ENCODE measurements at places on chromosomes 1 and 21.
A peak's percentile ranks its signal among the peaks of the same experiment; 100 is the strongest.

DNA sequence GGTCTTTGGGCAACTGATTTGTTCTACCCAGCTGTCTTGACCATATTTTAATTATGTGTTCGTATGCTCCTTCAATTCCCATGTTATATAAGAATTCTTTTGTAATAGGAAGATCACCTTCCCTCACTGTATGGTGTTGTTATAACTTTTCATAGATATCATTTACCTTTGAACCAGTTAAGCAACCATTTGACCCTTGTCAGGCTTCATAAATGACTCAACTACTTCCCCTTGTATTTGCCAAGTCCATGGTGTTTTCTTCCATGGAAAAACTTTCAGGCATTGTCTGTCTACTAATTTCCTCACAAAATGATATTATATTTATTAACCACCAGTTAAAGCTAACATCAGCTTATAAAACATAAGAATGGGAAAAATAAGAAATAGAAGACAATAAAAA is 5.1 kb downstream of the BPNT1 start:
- no peak for DNase-seq

- peak; percentile 77 for DNase-seq
Observed at GRCh38 chr1:1206376-1206965, at the start of gene TNFRSF18. TSS of gene TNFRSF18 (minus strand) at chr1:1206592. CDS start at chr1:1206571, 21 bp downstream.

DNA sequence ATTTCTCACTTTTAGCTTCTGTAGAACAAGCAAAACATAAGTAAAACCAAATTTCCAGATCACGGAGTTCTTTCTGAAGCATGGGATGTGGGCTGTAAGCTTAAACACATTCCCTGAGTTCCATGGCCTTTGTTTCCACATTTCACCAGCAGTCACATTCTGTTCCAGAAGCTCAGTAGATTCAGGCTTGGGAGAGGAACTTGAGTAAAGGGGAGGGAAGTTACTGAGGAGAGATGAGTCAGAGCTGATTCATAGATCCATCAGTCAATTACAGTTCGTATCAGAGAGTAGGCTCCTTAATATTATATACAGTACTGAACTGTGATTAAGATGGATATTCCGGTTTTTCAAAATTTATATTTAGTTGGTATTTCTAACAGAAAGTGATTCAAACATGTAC is 614.3 kb downstream of the NCAM2 start:
- DNase-seq = no peak

- no peak for DNase-seq
Observed at GRCh38 chr1:78255383-78255782, 209.6 kb downstream of the GIPC2 start.

- DNase-seq = no peak
Observed at GRCh38 chr1:1924386-1924785, 5.3 kb upstream of the TMEM52 start.

- DNase-seq = peak; percentile 75
Observed at GRCh38 chr1:105664495-105664894, 1392.0 kb upstream of the PRMT6 start.

DNA sequence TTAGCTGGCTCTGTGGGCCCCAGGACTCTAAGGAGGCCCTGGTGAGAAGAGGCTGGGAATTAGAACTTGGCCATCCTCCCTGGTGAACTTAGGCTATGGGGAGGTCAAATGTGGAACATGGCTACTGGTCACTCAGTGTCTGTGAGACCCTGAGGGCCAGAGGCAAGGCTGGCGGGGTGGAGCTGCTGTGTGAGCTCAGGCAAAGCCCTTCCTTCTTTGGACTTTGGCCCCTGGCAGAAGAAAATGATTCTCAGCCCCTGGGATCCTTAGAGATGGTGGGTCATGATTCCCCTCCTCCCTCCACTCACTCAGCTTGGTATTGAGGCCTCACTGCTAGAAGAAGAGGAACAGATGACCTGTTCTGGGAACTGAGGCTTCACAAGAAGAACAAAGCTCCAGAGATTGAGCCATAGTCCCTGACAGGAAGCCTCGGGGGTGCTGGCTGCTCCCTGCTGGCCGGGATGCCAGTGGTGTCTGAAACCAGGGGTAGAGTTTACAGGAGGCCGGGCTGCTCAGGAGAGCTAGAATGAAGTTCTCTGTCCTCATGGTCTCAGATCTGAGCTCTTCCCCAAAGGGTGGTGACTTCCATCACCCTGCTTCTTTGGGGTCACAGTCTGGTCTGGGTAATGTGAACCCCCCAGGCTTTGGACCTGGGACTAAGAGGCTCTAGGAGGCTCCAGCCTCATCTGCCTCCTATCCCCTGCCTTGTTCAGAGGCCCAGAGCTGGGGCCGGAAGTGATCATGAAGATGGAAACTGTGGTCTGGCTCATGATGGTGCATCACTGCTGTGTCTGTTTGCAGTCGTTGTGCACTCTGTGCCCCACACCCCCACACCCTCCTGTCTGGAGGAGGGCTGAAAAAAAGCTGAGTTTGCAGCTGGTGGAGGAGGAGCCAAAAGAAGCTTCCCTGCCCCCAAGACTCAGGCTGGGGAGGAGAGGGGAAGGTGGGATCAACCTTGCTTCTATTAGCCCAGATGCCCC is 905 bp downstream of the BTBD19 start:
- no peak for DNase-seq

GRCh38 chr1:37764414-37764825 is 500 bp downstream of the EPHA10 start:
- peak; percentile 50 for DNase-seq

GRCh38 chr1:166907763-166908162 is 31.7 kb upstream of the TADA1 start:
- no peak for DNase-seq

DNA sequence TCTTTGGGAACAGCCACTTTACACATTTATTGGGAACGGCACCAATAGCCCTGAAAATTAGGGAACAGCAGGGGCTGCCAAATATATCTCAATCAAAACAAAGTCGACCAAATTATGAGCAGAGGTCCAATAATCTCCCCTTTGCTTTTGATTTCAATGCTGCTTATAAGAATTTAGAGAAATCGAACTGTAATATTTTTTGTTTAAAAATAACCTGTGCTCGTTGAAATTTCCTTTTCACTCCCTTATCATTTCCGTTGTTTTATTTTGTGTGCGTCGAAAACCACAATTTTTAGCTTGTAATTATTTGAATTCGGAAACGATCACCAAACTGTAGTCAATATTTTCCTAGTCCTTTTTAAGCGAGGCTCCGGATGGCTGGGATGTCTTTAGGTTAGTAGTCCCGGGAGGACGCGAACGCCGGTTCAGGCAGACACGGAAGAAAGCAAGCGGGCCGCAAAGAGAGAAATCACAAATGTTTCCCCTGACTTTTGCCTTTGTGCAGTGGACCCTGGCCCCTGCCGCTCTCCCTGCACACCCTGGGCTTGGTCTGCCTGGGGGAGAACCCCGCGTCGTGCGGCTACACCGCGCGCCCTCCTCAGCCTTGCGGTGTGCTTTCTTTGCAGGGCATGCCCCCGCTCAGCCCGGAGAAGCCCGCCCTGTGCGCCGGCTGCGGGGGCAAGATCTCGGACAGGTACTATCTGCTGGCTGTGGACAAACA is 2.3 kb downstream of the LHX9 start:
- DNase-seq = peak; percentile 24

- DNase-seq = no peak
Observed at GRCh38 chr1:100438375-100438774, 86.1 kb downstream of the CDC14A start.

DNA sequence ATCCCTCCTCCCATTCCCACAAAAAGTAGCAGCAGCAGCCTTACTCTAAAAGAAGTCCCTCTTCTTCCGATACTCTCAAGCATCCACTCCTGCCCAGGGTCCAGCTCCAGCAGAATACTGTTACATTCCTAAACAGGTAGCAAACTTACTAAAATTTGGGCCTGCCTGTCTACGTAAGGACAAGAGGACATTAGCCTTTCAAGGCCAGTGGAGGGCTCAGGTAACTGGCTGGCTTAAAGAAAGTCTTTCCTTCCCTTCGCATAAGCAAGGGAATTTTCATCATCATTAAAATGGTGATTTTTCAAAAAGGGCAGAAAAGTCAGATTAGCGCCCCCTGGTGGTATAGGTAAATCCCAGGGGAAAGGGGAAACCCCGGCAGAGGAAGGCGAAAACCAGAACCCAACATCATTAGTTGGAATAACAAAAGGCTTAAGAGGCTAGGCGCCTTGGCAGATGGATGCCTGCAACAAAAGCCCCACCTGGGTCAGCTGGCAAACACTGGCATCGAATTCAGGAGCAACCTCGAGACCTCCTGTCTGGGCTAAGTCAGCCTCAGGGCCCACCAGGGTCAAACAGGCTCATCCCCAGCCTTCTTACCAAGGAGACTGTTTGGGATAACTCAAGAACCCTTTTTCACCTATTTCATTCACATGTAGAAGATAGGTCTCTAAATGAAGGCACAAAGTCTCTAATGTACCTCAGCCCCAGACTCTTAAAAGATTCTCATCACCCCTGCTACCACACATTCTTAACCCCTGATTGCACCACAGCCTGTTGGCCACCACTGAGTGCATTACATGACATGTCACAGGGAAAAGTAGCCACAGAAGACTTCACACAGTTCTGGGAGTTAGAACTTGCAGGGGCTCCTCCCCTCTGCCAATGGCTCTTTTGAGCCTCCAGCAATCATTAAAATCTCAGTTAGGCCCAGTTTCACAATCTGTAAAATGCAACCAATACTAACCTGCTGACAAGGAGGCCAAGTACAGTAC is 36.7 kb downstream of the ERI3 start:
- peak; percentile 78 for DNase-seq

- DNase-seq = peak; percentile 61
Observed at GRCh38 chr1:15803380-15803779, 4.1 kb downstream of the UQCRHL start.

Data from DMS53 (cell line).